NCI-H187 (cell line): ENCODE measurements at places on chromosomes 4 and X.

GRCh38 chr4:64682946-64683345, 273.7 kb upstream of the TECRL start:
- DNase-seq = no peak

- DNase-seq = no peak
Measured at GRCh38 chrX:155886409-155886808, 5.3 kb downstream of the VAMP7 start.

GRCh38 chrX:112784692-112785091, 55.9 kb downstream of the AMOT start:
- DNase-seq = no peak

DNA sequence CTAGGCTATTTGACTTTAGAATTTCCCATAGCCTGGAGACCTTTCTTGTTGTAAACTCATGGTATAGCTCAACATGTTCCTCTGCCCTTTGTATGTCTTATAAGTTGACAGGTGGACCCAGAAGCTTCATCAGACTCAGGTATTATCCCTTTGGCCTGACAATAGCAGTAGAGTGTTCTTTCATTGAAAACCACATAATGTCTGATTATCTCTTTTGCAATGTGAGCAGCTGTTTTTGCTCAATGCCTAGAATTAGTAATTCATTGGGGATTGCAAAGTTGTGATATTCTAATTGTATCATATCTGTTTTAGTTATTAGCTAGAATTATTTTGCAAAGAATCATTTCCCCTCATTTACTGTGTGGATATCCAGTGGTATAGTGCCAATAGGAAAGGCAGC, 27.5 kb downstream of the TBC1D19 start:
- no peak for DNase-seq

DNA sequence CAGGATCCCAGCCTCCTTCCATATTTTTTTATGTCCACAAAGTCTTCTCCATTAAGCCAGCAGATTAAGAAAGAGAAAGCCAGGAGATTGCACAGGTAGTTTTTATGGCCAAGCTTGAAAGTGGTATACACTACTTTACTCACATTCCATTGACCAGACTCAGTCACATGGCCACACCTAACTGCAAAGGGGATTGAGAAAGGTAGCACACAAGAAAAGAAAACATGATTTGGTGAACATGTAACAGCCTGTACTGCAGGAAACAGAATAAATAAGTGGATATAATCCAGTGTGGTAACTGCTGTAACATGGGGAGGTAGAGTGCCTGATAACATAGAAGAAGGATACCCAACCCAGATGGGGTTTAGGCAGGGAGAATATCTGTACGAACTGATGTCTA, 43.9 kb downstream of the HOPX start:
- no peak for DNase-seq

DNA sequence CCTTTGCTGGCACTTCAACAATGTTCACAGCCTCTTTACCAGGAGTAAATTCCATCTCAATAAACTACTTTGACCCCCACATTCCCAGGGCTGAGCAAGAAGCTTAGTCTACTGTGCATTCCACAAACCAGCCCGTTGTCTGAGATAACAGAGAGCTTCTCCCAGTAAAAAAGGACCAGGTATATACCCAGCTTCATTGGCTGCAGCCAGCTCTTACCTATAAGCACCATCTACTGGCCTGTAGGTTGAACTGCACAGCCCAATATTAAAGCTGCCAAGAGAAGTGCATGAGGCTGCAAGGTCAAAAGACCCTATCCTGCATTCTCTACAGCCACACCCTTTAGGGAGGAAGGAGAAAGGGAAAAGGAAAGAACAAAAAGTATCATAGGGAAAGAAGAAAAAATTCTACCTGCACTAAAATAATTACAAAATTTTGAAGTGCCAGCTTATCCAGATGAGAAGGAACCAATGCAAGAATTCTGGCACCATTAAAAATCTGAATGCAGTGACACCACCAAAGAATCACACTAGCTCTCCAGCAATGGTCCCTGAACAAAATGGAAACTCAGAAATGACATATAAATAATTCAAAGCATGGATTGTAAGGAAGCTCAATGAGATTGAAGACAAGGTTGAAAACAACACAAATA, 45.7 kb upstream of the INTU start:
- no peak for DNase-seq

DNA sequence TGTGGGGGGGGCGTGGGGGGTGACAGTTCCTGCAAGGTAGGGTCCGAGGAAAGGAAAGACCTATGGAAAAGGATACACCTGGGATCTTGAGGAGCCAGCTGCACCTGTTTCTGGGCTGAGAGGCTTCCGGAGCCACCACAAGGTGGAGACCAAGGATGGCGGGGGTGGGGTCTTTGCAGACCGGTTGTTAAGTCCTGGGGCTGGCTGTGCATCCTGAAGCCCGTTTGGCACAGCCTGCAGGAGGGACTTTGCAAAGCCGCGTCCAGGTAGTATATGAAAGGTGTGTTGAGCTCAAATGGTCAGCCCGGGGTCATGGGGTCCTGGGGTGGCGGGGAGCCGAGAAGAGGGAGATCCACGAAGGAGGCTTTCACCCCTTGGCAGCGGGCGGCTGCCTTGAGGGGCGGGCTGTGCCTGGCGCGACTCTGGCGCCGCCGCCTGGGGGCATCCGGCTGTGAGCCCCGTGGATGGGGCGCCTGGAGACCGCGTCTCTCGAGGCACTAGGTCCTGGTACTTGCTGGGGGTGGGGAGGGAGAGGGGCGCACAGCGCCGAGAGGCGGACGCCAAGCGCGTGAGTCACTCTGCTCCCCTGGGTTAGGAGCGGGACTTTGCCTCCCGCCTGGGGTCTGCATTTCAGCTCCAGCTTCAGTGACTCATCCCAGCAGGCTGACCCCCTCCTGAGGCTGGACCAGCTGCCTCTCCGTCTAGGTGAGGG, 58.2 kb upstream of the DYNLT3 start:
- no peak for DNase-seq

- no peak for DNase-seq
Measured at GRCh38 chrX:716136-716535, 85.5 kb downstream of the SHOX start.

GRCh38 chr4:26785810-26786209, 74.8 kb upstream of the STIM2 start:
- DNase-seq = no peak

DNA sequence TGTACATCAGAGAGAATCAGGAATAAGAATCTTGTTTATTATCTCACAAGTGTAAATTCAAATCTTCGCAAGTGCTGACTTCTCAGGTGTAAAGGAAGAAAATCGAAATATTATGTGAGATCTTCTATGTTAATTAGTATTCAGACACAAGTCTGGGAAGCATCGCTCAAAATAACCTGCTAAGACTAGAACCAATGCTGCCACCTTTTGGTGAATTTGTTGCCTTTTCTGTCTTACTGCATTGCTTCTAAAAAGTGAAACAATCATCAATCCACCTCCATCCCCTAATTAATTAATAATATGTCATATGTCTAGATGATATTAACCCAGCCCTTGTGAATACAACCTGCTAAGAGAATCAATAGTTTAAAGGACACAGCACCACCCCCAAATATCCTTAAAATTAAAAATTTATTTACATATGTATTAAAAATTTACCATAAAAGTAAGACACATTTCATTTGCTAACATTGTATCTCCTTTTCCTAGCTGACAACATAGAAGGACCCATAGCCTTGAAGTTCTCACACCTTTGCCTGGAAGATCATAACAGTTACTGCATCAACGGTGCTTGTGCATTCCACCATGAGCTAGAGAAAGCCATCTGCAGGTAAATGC, 3.5 kb downstream of the EPGN start:
- peak; percentile 36 for DNase-seq

DNA sequence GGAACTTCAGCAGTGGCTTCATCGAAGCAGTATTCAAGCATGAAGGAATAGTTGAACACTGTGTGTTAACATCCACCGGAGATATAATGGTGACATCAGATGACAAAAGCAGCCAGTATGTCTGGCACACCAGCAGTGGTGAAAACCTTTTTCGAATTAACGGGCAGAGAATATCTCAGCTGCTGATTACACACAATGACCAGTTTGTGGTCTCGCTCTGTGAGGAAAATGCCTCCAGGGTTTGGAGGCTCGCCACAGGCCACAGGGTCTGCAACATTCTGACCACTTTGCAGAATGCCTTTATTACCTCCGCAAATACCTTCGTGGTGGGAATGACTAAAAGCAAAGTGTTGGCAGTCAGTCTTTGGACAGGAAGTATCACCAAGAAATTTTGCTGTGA, 201.5 kb downstream of the NWD2 start:
- DNase-seq = no peak

DNA sequence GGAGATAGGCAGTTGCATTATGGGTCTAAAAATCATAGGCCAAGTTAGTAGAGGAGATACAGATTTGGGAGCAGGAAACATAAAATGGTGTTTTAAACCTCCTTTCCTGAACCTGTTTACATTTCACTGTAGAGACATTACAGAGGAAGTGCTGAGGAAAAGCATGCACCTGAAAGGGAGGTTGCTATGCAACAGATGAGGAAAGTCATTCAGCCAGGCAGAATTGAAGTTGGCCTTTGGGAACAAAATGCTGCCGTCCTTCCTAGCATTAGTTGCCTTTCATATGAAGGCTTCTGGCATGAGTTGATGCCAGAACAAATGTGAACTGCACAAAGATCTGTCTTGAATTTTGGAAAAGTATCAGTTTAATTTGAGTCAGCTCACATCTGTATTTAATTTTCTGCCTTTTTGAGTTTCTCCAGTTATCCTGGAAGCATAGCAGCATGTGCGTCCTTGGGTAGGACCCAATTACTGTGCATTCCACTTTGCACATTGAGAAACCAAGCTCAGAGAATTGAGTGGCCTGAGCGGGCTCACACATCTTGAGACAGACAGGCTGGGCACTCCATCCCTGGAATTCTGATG, 38.2 kb downstream of the MAGED1 start:
- no peak for DNase-seq

- DNase-seq = no peak
Measured at GRCh38 chrX:24151513-24151912, 2.0 kb downstream of the ZFX start.

DNA sequence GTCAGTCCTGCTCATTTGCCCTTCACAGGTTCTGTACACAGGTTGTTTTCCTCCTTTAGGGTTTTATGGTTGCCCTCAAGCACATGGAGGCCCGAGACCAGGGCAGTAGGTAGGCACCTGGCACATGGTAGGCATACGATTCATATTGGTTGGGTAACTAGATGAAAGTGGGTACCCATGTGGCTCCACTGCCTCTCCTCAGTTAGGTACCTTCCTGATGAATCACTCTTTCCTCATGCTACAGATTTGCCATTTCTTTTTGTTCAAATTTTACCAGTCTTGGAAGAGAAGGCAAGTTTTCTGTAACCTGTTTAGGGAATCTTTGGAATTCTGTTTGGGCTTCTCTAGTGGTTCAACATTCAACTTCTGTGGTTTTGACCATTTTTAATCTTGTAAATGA, 121.3 kb downstream of the FHIP1A start:
- no peak for DNase-seq

- DNase-seq = no peak
Measured at GRCh38 chr4:185881430-185881829, 69.4 kb upstream of the SORBS2 start.

DNA sequence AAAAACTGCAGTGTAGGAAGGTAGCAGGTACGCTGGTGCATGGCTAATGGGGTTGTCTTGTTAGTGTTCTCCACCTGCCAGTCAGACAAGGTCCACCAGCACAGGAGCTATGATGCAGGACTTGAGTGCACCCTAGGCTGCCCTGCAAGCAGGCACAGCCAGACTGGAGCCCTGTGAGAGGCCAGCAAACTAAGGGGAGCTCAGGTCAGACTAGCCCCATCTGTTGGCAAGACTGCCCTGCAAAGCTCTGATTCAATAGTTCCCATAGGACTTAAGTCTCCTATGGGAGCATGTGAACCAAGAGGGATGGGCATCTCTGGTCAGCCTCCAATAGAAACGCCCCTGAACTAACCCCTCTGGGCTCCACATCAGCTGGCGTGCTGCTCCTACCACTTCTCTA, 1307.3 kb downstream of the C4orf33 start:
- DNase-seq = no peak

- DNase-seq = no peak
Measured at GRCh38 chr4:94412658-94413038, 39.1 kb upstream of the PDLIM5 start.

DNA sequence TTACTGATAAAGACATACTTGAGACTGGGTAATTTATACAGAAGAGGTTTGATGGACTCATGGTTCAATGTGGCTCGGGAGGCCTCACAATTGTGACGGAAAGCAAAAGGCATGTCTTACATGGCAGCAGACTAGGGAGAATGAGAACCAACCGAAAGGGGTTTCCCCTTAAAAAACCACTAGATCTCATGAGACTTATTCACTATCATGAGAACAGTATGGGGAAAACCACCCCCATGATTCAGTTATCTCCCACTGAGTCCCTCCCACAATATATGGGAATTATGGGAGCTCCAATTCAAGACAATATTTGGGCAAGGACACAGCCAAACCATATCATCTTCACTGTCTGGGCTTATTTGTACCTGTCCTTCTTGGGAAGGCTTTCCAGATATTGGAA, 22.8 kb upstream of the MUC7 start:
- no peak for DNase-seq

DNA sequence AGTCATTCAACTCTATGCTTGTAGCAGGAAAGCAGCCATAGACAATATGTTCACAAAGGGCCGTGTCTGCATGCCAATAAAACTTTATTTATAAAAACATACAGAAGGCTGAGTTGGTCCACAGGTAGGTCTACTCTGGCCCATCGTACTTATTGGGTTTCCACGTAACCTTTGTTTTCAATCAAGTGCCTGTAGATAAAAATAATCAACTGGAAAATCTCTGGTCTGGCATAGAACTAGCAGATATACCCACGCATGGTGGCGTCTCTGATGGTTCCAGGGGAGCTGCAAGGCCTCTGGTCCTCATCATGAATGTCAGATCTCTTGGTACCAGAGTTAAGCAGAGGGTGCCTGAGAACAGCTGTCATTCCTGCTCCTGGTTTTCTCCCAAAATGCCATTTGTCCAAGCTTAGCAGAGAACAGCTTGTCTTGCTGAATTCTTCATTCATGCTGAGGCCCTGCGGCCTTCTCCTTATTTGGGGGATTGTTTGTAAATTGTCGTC, 31.4 kb upstream of the JAKMIP1 start:
- no peak for DNase-seq

- no peak for DNase-seq
Measured at GRCh38 chr4:187491286-187491685, 504.3 kb upstream of the ZFP42 start.
